Skeletal muscle cell (primary cell): ENCODE measurements at places on chromosomes 11 and 22.
A peak's percentile ranks its signal among the peaks of the same experiment; 100 is the strongest.

- DNase-seq: no peak
Observed at GRCh38 chr22:18066181-18066859, 11.5 kb upstream of the PEX26 start.

DNA sequence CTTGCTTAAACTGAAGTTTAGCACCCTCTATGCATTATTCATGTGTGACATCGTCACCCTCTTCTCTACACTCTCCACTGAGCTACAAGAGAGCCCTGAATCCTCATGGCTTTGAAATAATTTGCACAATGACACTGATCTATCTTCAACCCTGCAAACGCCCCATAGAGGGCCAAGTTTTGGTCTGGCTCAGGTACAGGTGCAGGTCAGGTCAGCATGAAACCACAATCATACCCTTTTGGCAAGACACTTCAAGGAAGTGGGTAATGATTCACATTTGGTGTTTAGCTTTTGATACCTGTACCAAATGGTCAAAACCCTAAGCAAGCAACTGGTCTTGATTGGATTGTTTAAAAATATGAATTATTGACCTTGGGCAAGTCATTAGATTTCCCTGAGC lies 122.2 kb upstream of the CADM1 start:
- DNase-seq: no peak

DNA sequence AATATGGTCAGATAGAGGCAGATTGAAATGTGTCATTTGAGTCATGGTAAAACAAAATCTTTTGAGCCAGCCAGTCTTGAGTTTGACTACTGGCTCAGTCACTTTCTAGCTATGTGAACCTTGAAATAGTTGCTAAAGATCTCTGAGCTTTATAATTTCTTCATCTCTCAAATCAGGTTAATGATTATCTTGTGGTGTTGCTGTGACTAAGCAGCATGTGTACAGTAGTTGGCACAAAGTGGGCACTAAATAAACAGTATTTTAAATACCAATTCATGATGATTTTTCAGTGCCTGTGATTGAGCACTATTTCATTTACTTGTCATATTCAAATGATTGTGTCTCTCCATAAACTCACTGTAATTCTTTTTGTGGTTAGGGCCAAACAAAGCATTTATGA lies 70.8 kb downstream of the RAB38 start:
- DNase-seq: no peak

DNA sequence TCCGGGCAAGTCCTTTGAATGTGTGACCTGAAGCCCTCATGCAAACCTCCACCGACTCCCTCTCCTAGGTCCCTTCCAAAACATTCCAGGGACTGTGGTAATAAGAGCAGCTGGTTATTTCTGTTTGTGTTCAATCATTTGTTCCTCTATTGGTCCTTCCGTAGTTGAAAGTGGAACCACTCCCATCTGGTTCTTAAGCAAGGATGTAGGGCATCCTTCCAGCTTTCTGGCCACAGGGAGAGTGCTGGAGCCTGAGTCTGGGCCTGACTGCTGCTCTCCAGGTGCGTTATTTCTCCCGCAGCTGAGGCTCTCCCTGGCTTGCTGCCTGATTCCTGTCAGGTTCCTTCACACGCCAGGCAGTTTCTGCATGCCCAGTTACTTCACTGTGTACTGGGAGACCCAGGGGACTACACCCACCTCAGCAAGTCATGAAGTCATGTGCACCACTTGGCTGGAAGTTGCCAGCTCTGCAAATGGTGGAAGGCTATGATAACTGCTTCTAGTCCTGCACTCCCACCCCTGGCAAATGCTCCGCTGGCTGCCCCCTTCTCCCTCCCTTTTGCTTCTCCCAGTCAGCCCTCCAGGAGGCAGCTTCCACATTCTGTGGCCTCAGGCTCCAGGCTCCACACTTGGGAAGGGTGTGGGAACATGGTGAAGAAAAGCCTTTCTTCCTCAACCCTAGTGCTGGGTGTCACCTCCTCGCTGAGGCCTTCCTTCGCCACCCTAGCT lies 4.0 kb upstream of the ALX4 start:
- DNase-seq: no peak

GRCh38 chr11:14388352-14388751 lies 29.4 kb upstream of the RRAS2 start:
- DNase-seq: no peak

GRCh38 chr11:115670538-115671205 lies 166.5 kb upstream of the CADM1 start:
- no peak for DNase-seq

DNA sequence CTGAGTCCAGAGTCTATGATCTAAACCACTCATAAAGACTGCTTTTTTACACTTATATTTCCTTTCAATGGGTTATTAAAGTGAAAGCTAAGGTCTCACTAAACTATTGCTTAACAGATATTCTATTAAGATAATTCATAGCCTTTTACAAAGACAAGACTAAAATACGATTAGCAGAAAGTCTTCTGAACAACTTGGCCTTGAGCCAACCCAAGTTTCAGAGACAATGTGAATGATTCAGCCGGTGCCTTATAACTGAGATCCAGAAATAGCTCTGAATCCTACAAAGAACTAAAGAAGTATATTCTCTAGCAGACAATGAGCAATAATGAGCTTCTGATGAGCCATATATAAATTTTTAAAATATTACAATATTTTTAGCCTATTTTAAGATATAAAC lies 41.5 kb upstream of the CARD18 start:
- DNase-seq: peak; percentile 76

DNA sequence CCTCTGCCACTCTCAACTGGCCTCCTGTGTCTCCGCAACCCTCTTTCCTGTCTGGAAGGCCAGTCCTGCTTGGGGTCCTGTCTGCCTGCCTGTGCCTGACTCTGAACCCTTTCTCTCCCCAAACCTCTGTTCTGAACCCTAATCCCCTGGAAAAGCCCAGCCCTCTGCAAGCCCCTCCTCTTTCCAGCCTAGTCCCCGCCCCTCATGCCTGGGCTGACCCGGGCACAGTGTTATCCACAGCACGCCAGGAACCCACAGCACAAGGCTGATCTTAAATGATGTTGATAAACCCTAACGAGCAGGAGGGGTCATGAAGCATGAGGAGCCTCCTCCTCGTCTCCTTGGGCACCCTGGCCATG lies at the start of gene IFITM10:
TSS of gene IFITM10 (minus strand) at position 115 of the 359 bp plus-strand sequence. CDS start 153 bp downstream, outside the sequence.
- DNase-seq: no peak

DNA sequence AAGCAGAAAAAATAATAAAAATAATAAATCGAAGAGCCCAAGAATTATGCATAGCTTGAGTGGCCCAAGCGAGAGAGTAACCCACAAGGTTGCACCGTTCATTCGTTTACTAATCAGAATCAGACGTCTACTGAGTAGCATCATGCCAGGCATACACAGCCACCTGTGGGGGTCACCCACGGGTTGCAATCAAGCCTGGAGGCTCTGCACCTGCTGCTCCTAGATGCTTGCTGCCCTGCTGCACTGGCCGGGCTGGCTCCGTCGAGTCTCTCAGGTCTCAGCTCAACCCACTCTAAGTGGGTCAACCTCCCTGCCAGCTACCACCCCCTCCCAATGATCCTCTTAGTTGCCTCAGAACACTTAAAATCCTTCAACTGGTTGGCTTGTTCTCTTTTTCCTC lies 2.0 kb upstream of the TESMIN start:
- no peak for DNase-seq

DNA sequence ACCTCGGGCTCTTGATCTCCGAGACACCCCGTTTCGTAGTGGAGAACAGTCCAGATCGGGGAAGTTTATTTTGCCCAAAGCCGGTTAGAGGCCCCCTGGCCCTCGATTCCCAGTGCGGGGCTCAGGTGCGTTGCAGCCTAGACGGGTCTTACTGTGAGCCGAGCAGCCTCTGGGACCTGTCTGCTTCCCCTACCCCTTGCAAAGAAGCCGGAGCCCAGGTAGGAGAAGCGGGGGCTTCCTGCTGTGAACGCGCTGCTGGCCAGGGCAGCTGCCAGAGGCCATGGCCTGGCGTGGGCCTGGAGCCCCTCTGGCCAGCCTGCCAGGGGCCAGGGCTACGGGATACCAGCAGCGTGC lies 621 bp downstream of the TSPO start:
- no peak for DNase-seq

GRCh38 chr11:72629266-72629665 lies 45.0 kb downstream of the PDE2A start:
- DNase-seq: no peak

GRCh38 chr11:69521457-69521856 lies 40.0 kb downstream of the LINC01488 start:
- DNase-seq: no peak

GRCh38 chr11:2810411-2811205 lies 75.0 kb downstream of the CDKN1C start:
- no peak for DNase-seq

DNA sequence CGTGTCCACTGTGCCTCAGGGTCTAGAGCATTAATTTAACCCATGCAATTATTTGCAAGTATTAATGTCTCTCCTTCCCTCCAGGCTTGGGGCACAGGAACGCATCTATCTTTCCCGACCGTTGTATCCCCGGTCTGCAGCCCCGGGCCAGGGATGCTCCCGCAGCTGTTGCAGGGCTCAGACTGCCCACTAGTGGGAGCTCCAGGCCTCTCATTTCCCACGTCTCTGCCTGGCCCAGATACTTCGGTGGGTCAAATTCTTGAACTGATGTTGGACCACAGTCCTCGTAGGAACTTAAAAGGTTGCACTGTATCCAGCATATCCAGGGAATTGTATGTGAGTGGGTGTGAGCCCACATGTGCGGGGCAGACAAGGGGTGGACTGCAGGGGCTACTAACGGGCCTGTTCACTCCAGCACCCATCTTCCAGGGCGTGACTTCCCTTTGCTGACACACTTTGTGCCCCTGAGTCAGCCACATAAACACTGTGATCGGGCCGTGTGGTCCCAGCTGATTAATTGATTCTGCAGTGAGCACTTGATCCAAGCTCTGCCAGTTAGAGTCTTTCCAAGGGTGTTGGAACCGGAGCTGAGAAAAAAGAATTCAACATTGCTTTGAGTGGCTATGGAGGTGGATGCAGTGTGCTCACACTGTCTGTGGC lies 451.3 kb downstream of the TBC1D22A start:
- DNase-seq: no peak

DNA sequence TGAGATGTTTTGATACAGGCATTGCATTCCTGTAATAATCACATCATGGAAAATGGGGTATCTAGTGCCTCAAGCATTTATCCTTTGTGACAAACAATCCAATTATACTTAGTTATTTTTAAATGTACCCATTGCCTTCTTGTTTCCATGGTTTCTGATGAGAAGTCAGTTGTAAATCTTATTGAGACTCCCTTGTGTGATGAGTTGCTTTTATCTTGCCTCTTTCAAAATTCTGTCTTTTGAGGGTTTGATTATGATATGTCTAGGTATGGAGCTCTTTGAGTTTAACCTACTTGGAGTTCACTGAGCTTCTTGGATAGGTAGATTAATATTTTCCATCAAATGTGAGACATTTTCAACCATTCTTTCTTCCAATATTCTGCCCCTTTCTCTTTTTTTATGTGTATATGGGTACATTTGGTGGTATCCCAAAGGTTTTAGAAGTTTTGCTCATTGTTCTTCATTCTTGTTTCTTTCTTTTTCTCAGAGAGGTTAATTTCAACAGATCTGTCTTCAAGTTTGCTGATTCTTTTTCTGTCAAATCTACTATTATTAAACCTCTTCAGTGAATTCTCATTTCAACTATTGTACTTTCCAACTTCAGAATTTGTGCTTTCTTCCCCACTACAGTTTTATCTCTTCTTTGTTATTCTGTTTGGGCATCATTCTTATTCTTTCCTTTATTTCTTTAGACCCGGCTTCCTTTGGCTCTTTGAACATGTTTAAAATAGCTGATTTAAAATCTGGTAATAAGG lies 13.7 kb downstream of the NAGA start:
- no peak for DNase-seq

- no peak for DNase-seq
Observed at GRCh38 chr11:8754241-8754640, 71.6 kb downstream of the RPL27A start.

DNA sequence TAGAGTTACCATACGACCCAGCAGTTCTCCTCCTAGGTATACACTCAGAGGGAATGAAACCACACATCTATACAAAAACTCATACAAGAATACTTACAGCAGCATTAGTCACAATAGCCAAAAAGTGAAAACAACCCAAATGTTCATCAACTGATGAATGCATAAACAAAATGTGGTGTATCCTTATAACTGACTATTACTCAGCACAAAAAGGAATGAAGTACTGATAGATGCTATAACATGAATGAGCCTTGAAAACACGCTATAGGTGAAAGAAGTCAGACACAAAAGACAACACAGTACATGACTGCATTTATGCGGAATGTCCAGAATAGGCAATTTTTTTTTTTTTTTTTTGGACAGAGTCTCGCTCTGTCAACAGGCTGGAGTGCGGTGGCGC lies 23.1 kb downstream of the NCAPD3 start:
- DNase-seq: no peak

- DNase-seq: no peak
Observed at GRCh38 chr11:95279921-95280868, 49.2 kb upstream of the SESN3 start.

DNA sequence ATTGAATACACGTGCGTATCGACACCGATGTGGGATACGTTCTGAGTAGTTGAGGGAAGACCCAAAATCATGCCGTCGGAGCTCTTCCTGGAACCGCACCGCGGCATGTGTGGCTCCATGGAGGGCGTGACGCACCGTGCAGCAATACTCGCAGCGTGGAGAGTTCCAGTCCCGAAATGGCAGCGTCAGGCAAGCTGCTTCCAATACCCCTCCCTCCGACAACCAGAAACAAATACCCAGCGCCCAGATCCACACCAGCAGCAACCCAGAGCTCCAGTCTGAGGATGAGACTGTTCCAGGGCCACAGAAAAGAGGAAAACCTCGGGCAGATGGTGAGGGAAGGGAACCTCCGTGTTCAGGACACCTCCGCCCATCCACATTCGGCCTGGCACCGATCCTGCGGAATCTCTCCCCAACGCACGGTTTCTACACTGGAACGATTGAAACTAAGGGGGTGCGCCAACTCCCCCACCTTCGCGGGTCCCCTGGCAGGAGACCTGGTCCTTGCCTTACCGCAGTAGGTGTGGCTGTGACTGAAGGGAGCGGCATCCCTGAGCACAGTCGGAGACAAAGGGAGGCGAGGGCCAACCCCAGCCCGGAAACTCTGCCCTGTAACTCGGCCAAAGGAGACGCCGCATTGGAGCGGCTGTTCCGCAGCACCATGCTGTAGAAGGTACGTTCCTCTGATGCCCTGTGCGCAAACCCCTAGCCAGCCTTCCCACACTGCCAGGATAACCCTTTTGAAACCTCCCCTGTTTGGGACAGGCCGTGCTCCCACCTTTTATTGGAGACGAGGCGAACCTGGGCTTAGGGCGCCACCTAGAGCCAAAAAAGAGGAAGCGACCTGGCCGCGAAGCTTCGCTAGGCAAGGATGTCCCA lies 28.2 kb downstream of the DBX1 start:
- no peak for DNase-seq

GRCh38 chr11:20015101-20015500 lies 145.2 kb downstream of the DBX1 start:
- DNase-seq: no peak

- no peak for DNase-seq
Observed at GRCh38 chr22:49263101-49263500, 564.6 kb downstream of the BRD1 start.

- DNase-seq: no peak
Observed at GRCh38 chr11:5251746-5252145, 2.1 kb upstream of the HBG1 start.
